Right renal cortex interstitium (tissue), 3 donors: ENCODE measurements at places on chromosomes 3 and 15. TPM values are rescaled to one million over a fixed set of nuclear protein-coding genes. Genes with fewer than 3 reads are reported as not detected.

DNA sequence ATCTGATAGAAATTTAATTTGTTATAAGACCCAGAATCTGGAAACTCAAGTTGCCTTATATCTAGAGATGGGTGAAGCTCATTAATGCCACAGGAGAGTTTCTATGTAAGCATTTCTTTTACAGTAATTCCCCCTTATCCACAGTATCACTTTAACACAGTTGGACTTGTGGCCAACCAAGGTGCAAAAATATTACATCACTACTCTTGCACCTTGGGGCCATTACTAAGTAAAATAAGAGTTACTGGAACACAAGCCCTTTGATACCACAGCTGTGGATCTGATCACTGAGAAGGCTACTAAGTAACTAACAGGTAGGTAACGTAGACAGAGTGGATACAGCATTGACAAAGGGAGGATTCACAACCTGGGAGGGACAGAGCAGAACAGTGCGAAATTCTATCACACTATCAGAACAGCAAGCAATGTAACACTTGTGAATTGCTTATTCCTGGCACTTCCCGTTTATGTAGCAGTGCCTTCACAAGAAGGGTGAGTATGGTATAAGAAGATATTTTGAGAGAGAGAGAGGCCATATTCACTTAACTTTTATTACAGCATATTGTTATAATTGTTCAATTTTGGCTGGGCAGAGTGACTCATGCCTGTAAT is 33.9 kb upstream of the TOPBP1 start:
- DNase-seq = no peak

DNA sequence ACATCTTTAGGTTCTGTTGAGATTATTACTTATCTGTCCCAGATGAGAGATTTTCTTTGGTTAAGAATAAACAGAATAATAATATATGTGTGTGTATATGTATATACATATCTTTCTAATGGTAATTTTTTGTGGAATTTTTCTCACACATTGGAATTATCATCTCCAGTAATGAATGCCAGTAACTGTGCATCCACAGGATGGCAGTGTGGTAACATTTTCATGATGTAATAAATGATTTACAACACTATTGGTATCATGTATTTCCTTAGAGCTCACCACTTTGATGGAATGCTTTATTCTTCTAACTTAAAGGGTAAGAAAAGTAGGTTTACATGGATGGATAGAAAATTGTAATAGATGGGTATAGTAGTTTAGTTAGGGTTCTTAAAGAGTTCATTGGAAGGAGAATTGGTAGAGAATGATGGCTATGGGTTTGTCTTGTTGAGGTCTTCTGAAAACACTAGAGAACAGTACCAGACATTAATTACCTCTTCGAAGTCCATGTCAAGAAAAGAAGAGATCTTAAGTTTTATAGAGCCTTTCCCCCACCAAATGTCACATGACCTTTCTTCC is 78.1 kb downstream of the STT3B start:
- no peak for DNase-seq

DNA sequence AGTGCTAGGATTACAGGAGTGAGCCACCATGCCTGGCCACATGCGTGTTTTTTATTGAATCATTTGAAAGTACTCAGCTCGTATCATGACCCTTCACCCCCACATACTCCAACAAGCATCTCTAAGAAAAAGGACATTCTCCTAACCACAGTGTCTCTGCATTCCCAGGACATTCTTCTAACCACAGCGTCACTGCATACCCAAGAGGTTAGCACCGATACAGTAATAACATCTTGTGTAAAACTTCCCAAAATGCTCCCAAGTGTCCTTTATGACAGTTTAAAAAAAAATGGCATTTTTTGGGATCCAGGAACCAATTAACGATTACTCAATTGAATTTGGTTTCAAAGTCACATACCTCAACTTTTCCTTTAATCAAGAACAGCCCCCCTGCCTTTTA is 39.6 kb downstream of the FLNB start:
- no peak for DNase-seq

- DNase-seq = no peak
Observed at GRCh38 chr15:90677807-90678790, 39.0 kb upstream of the BLM start.

DNA sequence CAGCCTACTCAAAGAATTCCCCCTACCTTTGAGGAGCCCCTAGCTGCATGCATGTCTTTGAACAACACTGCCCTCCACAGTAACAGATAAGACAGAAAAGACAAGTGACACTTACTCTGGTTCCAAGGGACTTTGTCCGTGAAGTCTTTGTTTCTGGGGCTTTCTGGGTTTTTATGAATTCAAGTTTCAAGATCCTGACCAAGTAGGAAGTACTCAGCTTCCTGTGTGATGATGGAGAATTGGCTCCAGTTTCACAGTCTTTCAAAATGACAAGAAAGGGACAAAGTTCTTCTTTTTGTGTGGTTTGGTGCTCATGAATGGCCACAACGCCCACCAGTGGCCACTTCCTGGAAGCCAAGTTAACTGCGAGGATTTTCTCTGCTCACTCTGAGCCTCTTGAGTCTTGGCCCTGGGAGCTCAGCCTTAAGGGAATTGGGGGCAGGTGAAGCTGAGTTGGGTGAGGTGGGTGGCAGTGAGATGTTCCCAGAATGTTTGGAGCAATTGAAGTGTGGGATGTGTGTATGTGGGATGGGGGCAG is at the start of gene CCR1:
CCR1 (minus strand) TSS at position 147 of the 538 bp plus-strand sequence. CDS start 4,000 bp downstream, outside the sequence.
- DNase-seq = no peak

DNA sequence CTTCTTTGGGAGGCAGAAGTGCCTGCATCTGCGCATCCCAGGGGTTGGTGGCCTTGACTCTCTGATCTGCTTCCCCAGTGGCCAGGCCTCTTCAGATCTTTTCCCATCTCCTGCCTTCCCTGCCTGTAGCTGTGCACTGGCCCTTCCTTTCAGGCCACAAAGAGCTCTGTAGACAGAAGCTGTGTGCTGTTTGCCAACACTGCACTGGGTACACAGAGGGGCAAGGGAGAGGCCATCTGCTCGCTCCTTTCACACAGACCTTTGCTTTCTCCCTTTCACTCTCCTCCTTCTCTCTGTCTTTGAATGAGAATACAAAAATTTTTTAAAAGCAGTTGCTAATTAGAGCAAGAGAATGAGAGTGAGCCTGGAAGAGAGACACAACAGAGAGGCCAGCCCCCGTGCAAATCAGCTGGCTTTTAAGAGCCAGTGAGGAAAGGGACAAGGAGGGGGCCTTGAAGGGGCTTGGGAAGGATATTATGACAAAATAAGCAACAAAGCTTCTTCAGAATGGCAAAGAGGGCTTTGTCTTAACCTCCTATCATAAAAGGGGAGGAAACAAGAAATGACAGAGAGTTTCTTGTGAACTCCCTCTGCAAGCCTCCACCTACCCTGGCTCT is 170.9 kb downstream of the EPHB1 start:
- no peak for DNase-seq

Gene CYP1A1
- polyA plus RNA-seq = 0.07 TPM

- DNase-seq = no peak
Observed at GRCh38 chr15:71784719-71785118, 25.6 kb upstream of the NR2E3 start.
